ENCODE measurements at places on chromosomes 2 and 18.

GRCh38 chr2:211085056-211085680 is 528.8 kb downstream of the CPS1 start:
- DNase-seq: peak; percentile 18

- no peak for DNase-seq
Measured at GRCh38 chr18:11047156-11047555, 102.2 kb downstream of the PIEZO2 start.

DNA sequence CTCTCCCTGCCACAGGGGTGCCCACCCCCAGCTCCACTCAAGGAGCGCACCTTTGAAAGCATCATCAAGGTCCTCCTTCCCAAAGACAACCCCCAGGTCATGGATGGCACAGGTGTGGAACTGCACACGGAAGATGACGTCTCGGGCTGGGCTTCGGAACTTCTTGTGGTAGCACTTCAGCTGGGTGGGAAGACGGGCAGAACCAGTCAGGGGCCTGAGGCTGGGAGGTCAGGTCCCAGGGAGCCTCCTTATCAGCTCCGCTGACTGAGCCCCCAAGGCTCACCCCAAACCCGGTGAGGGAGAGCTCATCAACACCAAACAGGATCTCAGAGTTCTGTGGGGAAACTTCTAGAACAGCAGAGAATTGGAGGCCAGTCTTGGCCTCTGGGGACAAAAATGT is 117.8 kb downstream of the TNS1 start:
- no peak for DNase-seq

GRCh38 chr2:197839327-197839726 is 34.9 kb downstream of the PLCL1 start:
- no peak for DNase-seq

- DNase-seq: no peak
Measured at GRCh38 chr2:161416708-161417437, 776 bp downstream of the TBR1 start.

DNA sequence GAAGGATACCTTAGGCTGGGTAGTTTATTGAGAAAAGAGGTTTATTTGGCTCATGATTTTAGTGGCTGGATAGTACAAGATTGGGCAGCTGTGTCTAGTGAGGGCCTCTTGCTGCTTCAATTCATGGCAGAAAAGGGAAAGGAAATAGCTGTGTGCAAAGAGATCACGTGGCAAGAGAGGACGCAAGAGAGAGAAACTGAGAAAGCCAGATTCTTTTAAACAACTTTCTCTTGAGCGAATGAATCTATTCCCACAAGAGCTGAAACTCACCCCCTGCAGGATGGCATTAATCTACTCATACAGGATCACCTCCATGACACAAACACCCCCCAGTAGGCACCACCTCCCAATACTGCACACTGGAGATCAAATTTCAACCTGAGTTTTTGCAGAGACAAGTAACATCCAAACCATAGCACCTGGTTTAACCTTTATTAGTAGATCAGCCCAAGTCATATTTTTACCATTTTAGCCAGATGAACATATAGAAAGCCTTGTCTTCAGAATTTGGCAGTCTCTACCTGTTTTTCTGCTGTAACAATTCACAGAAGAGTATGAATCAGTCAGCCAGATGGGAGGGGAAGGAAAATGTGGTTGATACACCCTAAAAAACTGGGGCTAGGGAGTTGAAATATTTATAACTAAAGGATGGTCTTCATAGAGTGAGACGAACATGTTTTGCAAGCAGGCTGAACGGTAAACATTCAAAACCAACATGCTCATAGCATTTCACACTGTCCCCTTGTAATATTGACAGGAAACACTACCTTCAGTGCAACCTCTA is 73.9 kb upstream of the NCKAP5 start:
- no peak for DNase-seq

DNA sequence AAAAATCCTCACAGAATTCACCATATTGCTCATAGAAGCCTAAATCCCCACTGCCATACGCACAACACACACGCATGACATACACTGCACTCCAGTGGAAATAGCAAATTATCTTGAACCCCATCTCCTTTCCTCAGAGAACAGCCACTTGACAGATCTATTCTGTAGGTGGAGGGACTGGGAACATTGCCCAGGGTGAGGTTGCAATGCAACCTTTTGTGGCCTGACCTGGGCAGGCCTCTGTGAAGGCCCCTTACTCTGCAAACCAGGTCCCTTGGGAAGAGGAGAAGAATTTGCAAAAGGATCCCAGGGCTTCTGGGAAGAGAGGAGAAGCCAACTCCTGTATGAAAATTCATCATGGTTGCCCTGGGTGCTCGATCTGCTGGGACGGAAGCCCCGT is 51.9 kb downstream of the SDC1 start:
- no peak for DNase-seq

DNA sequence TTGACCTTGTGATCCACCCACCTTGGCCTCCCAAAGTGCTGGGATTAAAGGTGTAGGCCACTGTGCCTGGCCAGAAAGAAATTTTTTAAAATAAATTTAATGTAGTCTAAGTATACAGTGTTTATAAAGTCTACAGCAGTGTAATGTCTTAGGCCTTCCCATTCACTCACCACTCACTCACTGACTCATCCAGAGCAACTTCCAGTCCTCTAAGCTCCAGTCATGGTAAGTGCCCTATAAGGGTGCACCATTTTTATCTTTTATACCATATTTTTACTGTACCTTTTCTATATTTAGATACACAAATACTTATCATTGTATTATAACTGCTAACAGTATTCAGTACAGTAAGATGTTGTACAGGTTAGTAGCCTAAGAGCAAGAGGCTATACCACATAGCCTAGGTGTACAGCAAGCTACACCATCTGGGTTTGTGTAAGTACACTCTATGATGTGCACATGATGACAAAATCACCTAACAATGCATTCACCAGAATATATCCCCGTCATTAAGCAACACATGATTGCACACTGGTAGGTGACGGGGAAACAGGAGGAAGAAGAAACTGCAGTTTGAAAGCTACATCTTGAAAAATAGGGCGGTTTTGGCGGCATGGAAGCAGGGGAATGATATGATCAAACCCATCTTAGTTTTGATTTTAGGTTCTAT is 105.1 kb upstream of the ITGB6 start:
- no peak for DNase-seq

- DNase-seq: no peak
Measured at GRCh38 chr2:129806317-129806716, 173.1 kb upstream of the RAB6C start.

DNA sequence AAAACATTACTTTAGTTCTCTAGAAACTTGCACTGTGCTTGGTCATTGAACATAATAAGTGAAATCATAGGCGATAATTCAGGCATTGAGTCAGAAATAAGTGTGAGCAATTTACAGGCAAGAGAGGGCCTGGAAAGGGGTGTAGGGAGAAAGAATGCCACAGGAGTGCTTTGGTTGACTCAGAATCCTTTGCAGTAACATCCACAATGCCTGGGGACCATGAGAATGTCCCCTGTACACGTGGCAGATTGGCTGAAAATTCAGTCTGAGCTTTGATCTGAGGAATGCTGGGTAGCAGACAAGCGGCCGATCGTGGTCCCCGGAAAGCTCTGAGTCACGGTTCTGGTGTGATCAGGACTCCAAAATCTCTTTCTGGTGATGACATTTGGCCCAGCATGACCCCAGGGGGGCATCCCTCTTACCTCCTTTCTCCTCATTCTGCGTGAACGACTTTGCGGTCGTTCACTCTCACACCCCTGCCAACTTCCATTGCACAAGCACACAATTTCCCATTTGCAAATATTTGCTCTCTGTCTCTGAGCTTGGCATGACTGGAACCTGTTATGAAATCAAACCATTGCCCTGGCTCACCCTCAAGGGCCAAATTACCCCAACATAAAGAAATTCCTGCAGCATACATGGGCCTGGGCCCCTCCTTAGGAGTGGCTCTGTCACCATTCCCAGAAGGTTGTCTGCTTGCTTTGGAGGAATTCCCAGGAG is 305.0 kb upstream of the EPAS1 start:
- DNase-seq: no peak

GRCh38 chr2:235851828-235852525 is 316.2 kb downstream of the GBX2 start:
- DNase-seq: no peak

GRCh38 chr2:17813742-17814473 is 2.4 kb upstream of the MSGN1 start:
- DNase-seq: peak; percentile 19

DNA sequence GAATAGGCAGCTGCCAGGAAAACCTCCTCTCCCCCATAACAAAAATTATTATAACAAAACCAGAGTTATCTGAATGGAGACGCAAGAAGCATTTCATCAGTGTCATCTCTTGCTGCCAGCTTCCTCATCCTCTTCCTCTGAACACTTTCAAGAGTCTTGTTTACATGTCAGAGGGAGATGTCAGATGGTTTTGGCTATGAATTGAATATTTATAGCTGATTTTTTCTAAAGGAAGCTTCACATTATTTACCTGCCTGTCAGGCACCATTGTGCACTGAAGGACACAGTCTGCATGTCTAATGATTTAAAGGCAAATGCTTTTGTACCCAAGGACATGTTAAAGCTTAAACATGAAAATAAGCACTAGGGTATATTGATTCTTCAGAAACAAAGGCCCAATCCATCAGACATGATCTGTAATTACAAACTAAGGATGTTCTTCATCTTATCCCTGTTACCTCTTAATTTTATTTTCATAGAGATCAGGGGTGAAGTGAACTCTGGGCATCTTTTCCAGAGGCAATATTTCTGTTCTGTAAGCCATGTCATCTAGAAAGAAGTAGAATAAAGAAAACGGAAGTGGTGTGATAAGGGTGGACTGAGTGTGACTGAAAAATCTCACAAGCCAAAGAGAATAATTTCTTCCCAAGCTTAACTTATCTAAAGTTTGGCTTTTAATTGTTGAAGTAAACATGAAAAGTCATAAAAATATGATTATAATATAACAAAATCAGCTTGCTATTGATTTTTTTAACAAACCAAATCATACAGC is 168.7 kb downstream of the ANKRD44 start:
- DNase-seq: no peak

DNA sequence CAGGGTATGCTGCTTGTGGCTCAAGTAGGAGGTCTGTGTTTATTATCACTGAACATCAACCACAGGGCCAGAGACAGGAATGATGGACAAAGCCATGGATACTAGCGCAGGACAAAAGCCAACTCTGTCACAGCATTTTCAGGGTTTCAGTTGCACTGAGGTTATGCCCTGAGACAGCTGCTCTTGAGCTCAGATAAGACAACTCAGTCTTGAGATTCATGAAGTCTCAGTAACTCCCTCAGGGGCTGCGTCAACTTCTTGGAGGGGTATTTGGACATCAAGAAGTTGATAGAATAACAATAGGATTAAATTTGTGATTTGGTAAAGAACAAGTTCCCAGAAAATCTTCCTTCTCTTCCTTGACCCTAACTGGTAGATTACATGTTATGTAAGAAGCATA is 287.0 kb upstream of the SLC14A2 start:
- DNase-seq: no peak

DNA sequence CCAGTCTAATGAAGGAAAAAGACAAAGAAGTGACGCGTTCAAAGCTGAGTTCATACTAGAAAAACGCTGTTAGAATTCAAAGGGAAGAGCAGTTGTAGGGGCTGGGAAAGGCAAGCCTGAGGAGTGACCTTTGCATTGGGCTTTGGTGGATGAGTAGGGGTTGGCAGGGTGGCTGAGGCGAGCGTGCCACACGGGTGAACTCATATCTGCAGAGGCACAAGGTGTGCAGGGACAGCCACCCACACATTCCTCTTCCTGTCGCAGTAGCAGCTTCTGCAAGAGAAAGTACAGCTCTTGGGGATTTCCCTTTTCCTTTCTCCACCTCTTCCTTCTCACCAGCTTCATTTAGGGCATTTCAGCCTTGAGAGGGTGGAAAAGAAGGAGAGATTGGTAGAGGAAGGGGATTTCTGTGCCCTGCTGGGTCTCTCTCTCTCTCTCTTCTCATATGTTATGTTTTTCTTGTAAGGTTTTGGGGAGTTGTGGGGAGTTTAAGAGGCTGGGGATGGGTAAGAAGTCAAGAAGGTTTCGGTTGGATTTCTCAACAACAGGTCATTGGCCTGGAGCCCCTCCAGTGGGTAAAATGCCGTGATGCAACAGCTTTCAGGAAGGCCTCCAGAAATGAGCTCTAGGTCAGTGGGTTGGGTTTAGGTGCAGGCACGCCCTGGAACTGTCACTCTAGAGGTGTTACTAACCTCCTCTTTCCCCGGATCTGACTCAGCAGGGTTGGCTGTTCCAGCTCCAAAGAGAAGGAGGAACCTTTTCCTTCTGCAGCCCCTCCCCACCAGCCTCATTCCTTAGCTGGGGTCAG is 40.1 kb downstream of the ODC1 start:
- DNase-seq: peak; percentile 79

- no peak for DNase-seq
Measured at GRCh38 chr2:25335971-25336370, 5.8 kb downstream of the DNMT3A start.

GRCh38 chr2:110115291-110116032 is at the start of gene MALL:
Gene MALL (minus strand): TSS chr2:110115822. CDS start chr2:110115792, 30 bp downstream.
- DNase-seq: no peak

DNA sequence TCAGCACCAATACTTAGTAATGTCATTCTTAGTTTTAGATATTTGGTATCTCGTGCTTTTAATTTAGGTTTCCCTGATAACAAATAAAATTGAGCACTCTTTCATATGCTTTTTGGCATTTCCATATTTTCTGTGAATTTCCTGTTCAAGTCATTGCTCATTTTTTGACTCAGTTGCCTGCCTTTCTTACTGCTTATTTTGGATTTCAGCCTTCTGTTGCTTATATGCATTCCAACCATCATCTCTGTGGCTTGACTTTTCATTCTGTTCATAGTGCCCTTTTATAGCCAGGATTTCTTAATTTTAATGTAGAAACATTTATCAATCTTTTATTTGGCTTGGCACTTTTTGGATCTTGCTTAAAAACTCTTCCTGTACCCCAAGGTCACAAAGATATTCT is 14.5 kb upstream of the KIF3C start:
- DNase-seq: no peak

DNA sequence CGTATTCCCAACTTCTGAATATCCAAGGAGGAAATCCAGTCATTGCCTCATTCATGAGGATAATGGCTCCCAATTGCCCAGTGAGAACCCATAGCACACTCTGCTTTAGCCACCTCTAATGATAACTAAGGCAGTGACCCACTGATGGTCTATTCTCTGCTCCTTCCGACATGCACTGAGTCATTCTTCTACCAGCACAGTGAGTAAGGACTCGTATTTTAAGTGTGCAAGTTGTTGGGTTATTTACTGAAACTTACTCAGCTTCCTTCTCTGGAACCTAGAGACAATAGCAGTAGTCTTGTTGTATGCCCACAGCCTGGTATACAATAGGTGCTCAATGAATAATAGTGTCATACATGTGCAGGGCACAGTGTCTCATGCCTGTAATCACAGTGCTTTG is 81.1 kb upstream of the ZNF397 start:
- no peak for DNase-seq
